ENCODE measurements at places on chromosomes 6 and 20. TPM values are rescaled to one million over a fixed set of nuclear protein-coding genes. Genes with fewer than 3 reads are reported as not detected.

Gene TBXT
- not detected for total RNA-seq

Gene OLIG3
- 0.41 TPM for total RNA-seq

Gene BCL2L1
- 120 TPM for total RNA-seq

Gene CASS4
- total RNA-seq: 6.9 TPM

Gene SDHAF4
- total RNA-seq: 13.6 TPM

Gene MUC22
- not detected for total RNA-seq

Gene FNDC11
- 0.67 TPM for total RNA-seq

DNA sequence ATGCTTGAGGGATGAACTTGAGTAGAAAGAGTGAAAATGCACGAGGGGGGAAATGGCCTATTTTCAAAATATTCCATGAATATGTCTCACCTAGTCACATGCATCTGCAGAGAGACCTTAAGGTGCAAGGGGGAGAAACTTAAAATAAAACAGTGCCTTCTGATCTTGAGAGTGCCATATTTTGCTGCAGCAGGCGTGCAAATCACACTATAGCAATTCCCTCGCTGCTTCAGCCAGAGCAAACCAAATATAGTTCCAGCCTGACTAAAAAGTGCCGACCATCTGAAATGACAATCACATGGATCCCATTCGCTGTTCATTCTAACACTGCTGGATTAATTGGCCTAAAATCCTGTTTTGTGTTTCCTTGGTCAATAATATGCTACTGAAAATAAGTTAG lies 26.3 kb downstream of the KIAA0319 start:
- DNase-seq: no peak

DNA sequence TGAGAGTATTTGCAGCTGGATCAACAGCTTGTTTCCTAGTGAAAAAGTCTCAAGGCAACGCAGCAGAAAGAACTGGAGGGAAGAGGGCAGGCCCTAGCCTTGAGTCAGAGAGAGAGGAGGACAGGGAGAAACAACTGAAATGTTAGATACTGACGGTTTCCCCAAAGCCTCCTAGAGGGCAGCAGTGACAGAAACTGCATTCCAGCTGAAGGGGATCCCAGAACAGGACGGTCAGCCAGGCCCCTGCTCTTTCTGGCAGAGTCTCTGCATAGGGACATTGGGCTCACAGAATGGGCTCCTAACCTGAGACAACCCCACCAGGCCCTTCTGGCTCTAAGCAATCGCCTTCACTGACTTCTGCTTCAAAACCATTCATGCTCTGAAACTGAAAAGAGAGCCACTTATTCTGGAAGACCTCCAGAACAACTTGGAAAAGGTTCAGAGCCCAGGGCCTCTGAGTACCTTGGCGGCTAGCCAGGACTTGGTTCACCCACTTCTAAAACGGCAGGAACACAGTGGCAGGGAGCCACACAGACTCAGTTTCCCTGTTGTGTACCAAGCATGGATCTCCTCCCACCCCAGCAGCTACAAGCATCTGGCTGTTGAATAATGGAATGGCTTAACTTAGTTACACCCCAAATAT lies 72.9 kb downstream of the PSMB1 start:
- DNase-seq: no peak

- no peak for DNase-seq
Observed at GRCh38 chr20:51994751-51995417, 192.6 kb upstream of the SALL4 start.

DNA sequence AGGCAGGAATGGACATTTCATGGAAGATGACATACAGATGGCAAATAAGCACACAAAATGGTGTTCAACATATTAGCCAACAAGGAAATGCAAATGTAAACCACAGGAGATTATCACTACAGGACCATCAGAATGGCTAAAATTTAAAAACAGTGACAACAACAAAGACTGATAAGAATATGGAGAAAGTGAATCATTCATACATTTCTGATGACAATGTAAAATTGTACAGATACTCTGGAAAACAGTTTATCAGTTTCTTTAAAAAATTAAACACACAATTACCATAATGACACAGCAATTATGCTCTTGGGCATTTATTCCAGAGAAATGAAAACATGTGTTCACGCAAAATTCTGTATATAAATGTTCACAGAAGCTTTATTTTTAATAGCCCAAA lies 105.8 kb upstream of the RUNX2 start:
- DNase-seq: no peak

- no peak for DNase-seq
Observed at GRCh38 chr20:24487240-24487639, 17.8 kb downstream of the SYNDIG1 start.

GRCh38 chr6:123150076-123150475 lies 154.0 kb downstream of the CLVS2 start:
- DNase-seq: no peak

- no peak for DNase-seq
Observed at GRCh38 chr20:15814360-15814759, 758.9 kb downstream of the KIF16B start.

GRCh38 chr20:57043669-57044268 lies 222.7 kb downstream of the BMP7 start:
- DNase-seq: no peak

DNA sequence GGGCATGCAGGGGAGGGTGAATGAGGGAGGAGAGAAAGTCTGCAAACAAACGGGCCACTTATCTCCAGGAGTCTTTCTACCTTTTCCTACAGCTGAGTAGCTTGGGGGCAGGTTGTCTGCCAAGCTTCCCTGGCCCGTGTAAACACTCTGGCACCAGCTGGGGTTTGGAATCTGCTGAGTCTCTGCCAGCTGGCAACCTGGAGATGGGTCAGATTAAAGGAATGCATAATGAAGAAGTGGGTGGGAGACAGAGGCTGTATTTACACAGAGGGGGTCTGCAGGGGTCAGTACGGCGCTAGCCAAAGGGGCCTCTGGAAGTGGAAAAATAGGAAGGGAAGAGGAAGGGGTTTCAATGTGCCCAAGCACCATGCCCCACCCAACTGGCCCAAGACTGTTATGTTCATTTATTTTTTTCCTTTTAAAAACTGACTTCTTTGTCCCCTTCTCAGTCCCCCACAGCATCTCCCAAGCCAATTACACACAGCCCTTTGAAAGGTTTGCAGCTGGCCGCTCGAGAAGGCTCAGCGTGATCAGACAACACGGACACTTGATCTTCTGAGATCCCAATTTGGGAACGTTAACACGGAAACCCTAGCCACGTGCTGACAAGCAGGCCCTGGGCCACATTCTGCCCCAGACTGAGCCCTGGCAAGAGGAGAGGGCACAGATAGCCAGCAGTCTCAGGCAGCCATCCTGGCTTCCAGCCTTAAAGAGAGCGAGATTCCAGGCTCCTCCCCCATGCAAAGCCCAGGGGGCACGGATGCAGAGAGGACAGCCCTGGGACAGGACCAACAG lies 25.2 kb downstream of the TRAM2 start:
- DNase-seq: no peak

DNA sequence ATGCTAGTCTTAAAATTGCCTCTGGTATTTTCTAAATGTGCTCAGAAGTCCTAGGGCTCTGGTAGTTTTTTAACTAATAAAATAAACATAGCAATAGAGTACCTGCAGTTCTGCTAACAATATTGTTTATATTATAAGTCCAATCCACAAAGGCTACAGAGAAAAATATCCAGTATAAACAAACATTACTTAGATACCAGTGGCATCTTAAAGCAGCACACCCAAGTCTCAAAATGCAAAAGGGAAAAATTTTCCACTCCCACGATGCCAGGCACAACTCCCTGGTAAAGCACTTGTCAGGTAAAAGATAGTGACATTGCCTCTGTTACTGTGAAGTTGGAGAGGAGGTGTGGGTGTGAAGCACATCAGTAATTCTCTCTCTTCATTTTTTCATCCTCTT lies 123.3 kb downstream of the OGFRL1 start:
- DNase-seq: no peak

DNA sequence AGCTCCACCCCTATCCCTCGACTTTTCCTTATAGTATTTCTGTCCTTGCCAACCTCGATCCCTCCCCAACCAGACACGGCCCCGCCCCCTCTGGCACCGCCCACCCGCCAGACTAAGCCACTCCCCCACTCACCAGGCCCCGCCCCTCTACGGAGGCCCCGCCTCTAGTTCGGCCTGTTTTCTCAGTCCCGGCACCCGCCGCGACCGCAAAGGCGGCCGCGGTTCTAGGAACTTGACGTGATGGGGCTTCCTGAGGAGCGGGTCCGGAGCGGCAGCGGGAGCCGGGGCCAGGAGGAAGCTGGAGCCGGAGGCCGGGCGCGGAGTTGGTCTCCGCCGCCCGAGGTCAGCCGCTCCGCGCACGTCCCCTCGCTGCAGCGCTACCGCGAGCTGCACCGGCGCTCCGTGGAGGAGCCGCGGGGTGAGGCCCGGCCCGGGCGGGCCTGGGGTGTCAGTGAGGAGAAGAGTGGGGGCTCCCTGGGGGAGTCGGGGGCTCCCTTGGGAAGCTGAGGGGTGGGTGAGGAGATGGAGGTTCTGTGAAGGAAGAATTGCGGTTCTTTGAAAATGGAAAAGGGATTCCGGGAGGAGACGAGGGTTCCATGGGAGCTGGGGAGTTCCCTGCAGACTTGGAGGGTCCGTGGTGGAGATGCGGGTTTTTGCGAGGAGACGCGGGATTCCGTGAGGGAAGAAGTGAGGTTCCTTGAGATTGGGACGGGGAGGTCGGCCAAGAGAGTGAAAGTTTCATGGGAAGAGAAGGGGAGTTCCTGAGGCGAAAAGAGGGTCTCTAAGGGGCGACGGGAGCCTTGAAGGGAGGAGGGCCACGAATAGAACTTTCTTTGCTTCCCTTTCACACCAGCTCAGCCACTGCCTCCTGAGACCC lies at the start of gene ACSS2:
ACSS2 (plus strand) TSS at position 207 of the 877 bp plus-strand sequence; CDS start at position 241, 34 bp downstream.
- DNase-seq: no peak

DNA sequence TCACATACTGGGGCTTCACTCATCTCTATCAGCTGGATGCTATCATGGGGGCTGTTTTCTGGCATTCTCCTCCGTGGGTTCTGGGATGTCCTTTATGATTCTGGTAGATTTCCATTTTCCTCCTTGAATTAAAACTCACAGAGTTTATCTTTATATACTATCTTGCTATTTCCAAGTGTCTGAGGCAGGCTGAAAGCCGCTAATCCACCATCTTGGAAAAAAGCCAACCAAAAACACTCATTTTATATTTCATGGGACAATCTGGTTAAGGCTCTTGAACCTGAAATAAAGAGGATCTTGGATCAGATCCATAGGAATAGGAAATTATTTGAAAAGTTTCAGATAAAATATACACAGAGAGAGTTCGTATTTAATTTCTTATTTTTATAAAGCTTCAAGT lies 86.0 kb downstream of the AFG1L start:
- no peak for DNase-seq

DNA sequence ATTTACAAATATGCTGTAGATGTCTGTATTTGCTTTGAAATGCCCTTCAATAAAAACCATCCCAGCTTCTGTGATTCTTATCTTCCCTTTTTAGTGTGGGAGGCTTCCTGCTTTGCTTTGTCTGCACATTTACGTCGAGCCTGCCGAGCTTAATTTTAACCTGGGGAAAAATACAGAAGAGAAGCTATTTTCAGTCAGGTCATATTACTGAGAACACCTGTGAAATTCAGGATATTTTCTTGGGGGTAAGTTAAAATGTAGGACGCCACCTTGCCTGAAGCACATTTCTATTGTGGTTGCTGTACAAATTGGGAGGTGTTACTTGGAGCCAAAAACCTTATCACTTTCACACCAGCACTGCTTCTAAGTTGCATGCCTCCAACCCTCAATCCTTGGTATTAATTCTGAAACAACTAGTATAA lies 43.6 kb upstream of the FUCA2 start:
- DNase-seq: no peak

DNA sequence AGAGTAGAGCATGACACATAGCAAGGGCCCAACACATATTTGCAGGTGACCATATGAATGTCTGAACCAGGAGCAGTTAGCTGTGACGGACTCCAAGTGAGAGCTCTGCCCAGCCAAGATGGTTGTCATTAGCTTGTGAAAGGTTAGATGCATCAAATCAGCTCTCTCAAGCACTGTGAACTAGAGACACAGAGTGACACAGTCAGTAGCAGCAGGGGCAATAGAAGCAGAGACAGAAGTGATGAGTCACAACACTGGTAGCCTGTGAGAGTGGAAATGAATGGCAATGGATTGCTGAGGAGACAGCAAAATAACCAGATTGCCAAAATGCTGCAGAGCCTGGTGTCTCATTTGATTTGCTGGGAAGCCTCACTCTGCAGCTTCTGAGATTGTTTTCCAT lies 558.9 kb downstream of the PKHD1 start:
- no peak for DNase-seq

- DNase-seq: peak; percentile 19
Observed at GRCh38 chr20:59598625-59599310, 5.6 kb upstream of the PHACTR3 start.

DNA sequence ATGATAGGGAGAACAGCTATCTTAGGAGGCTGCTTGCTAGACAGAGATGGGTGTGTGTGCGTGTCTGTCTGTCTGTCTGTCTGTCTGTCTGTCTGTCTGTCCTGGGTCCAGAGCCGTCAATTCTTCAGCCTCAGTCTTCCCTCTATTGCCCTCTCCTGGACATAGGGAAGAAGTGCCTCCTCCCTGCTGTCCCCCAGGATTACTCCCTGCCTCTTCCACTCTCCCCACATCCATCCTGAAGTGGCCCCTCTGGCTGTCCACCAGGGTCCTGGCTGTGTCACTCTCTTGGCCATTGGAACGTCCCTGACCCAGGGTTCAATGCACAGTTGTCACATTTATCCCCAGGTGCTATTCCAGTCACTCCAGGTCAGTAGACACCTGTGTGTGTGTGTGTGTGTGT lies 10.2 kb downstream of the TREML2 start:
- DNase-seq: no peak

- no peak for DNase-seq
Observed at GRCh38 chr6:55617272-55617671, 38.3 kb upstream of the HMGCLL1 start.

DNA sequence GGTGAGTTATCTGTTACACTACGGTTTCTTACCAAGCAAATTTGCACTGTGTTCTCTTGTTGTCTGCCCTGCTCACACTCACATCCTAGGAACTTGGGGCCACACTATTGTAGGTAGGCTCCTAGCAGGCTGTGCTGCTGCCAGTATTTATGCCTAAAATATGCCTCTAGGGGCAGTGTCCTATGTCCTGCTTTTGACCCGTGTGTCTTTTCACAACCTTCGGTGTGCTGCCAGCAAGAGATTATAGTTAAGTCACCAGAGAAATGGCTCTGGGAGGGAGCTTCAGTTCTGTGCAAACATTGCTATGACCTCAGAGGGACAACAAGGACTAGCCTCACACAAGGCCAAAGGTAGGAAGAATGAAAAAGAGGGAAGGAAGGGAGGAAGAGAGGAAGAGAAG lies 8.9 kb upstream of the TAAR5 start:
- no peak for DNase-seq

Data from activated T-cell treated with anti-CD3 and anti-CD28 coated beads, Interleukin-2, amount 50 U/mL, for 72 hours (primary cell).